ENCODE measurements at places on chromosomes 16 and 17.
A peak's percentile ranks its signal among the peaks of the same experiment; 100 is the strongest.

DNA sequence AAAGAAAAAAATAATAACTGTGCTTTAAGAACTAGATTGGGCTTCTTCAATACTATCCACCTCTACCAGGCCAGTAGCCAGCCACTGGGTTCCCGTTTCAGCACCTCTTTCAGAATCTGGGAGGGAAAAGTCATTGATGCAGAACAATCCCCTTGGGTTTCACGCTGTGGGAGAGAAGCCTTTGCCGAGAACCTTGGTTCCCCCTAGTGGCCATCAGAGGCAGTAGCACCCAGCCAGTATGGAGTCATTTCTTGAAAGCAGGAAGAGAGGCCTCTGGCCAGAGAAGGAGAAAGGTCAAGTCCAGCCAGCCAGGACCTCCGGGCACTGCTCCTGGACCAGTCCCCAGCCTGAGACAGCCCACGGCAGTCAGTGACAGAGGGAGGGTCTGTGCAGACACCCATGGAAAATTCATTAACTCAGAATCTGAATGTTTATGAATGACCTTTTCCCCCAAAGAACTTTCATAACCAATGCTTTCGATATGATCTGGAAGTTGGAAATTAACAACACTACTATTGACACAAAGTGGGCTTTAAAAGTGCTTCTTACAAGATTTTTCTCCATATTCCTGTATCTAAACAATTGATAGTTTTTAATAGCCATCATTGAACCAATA is 51.2 kb upstream of the CDH5 start:
- peak; percentile 88 for DNase-seq

- no peak for DNase-seq
Measured at GRCh38 chr16:165539-166374, at the start of gene HBM. Gene HBM, plus strand, starts transcription at chr16:165978. Its CDS starts 20 bp downstream, at chr16:165998.

DNA sequence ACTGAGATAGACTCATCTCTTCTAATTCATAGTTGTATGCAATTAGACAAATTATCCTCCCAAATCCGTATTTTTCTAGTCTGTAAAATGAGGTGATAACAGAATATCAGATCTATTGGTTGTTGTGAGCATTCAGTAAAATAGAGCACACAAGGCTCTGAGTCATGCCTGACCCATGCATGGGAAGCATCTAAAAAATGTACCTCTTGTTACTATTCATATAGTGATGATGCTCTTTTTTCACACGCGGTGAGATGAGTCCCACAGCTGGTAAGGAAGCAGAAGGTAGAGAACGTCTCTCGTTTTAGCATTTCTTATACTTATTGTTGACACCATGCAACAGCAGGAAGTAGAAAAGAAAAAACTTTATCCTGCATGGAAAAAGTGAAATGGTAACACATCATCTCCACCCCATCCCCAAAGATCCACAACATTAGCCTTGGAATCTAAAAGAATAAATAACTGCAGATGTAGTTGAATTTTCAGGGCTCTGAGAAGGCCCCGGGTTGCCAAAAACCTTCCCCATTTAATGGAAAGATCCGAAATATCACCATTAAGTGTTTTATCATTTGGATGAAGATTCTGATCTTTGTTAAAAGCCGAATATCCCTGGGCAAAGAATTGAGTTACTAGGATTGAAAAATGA is 215.6 kb downstream of the TMEM114 start:
- DNase-seq: no peak

- no peak for DNase-seq
Measured at GRCh38 chr16:5735444-5735843, 637.8 kb upstream of the EEF2KMT start.

DNA sequence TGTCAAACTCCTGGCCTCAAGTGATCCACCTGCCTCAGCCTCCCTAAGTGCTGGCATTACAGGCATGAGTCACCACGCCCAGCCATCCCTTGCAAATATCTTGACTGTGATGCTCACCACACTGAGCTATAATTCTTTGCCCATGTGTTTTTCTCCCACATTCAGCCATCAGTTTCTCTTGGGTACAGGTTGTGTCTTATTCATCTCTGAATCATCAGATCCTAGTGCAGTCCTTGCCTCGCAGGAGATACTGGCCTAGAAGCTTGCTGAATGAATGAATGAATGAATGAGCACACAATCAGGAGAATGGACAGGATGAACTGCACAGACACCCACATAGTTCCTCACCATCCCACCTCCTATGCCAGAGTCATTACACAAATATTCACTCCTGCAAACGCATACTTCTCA is 24.4 kb upstream of the ETV4 start:
- DNase-seq: no peak

GRCh38 chr17:70169709-70170597 is 621 bp downstream of the KCNJ2 start:
- no peak for DNase-seq

DNA sequence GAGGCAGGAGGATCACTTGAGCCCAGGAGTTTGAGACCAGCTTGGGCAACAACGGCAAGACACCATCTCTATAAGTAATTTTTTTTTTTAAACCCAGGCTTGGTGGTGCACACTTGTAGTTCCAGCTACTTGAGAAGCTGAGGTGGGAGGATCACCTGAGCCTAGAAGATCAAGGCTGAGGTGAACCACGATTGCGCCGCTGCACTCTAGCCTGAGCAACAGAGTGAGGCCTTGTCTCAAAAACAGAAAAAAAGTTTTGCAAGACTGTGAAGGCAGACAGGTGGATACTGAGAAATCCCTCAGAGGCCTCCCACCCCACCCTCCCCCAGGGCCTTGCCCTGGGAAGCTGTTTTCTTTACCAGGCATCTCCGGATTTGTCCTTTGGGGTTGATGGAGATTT is 125.4 kb downstream of the MGAT5B start:
- no peak for DNase-seq

GRCh38 chr17:9537177-9537776 is 38.3 kb downstream of the STX8 start:
- no peak for DNase-seq

DNA sequence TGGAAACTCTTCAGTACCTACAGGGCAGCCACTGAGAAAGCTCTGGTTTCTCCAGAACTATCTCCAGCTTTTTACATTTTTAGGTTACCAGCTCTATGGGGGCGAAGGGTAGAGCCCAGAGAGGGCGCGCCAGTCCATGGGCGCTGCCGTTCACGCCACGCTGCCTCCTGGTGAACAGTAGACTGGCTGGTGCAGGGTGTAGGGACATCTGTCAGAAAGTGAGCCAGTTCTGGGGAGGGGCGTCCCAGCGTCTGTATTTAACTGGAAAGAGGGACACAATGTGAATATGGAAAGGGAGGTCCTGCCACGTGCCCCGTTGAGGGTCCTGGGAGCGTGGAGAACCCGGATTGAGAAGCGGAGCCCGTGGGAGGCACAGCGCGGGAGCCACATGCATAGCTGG is 16.4 kb upstream of the CLEC18A start:
- DNase-seq: no peak

DNA sequence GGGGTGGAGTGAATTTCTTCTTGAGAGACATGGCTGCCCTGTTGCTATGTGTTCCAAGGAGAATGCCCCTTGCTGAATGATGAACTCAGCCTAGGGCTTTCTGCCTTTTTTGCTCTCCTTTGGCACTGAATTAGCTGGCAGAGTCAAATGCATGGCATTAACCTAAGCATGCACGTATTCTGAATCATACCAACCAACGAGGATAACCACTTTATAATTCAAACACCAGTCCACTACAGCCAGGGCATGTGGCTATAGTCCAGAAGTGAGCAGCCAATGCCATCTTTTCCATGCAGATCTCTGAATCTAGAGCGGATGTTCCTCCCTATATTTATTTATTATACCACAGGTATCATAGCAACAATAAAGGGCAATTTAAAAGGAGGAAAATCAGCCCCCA is 15.7 kb downstream of the TMIGD1 start:
- DNase-seq: no peak
